NCI-H524 treated with DMSO at 0.1 percent for 48 hours (cell line): ENCODE measurements at places on chromosomes 3 and 15.

GRCh38 chr3:50251220-50251619 is 15.2 kb downstream of the GNAI2 start:
- no peak for DNase-seq

- peak; percentile 92 for DNase-seq
Measured at GRCh38 chr15:70343961-70344621, 246.4 kb upstream of the TLE3 start.

DNA sequence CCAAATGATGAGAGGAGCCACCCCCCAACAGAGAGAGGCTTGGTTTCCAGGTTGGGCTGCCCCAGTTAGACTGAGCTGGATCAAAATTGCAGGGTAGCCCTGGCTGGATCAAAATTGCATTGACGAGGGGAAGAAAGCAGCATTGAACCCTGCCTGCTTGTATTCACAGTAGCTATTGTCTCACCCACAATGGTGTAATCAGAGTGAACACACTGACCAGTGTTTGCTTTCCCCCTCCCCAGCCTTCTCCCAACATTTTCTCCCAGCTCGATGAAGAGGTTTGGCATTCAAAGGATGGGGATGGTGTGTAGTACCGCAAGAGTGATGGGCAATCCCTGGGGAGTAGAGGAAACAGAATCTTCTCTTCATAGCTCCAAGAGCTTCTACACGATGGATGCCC is 223.8 kb downstream of the ADAMTS9 start:
- DNase-seq, result no peak

GRCh38 chr15:52193791-52194190 is 2.6 kb upstream of the GNB5 start:
- DNase-seq, result no peak

- DNase-seq, result no peak
Measured at GRCh38 chr3:186705882-186706780, 11.0 kb upstream of the KNG1 start.

GRCh38 chr3:185308126-185308754 is 54.4 kb upstream of the EHHADH start:
- DNase-seq, result no peak

DNA sequence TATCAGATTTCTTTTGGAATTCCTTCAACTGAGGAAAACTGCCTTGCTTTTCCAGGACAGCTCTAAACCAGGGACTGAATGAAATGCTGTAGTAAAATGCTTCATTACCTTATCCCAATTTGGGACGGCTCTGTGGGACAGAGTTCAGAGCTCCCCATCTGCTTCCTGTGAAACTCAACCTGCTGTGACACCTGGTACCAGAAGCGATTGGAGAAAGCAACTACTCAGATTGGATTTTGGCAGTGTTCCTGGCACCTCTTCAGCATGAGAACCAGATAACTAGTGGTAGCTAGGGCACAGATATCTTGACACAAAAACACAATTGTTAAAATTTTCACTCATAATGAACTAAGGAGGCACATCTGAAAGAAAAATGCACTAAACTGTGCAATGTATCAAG is 539.1 kb downstream of the SI start:
- DNase-seq, result peak; percentile 93

GRCh38 chr15:70034596-70034995 is 63.1 kb downstream of the TLE3 start:
- peak; percentile 41 for DNase-seq

- no peak for DNase-seq
Measured at GRCh38 chr15:68503791-68504680, 72.1 kb upstream of the ITGA11 start.

DNA sequence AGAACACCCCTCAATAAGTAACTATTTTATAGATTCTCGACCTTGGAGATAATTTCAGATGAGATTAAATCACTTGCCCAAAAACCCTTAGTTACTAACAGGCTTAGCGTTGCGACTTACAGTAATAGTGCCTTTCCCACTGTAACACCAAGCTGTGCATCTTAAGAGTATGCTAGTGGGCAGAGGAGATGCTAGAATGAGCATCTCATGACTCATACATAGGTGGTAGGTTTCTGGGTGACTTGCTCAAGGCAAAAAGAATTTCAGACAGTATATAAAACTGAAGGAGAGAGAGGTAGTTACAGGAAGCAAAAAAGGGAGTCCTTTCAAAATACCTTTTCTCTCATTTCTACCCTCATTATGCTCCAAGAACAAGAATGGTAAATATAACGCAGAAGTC is 3.9 kb downstream of the KATNBL1 start:
- no peak for DNase-seq

DNA sequence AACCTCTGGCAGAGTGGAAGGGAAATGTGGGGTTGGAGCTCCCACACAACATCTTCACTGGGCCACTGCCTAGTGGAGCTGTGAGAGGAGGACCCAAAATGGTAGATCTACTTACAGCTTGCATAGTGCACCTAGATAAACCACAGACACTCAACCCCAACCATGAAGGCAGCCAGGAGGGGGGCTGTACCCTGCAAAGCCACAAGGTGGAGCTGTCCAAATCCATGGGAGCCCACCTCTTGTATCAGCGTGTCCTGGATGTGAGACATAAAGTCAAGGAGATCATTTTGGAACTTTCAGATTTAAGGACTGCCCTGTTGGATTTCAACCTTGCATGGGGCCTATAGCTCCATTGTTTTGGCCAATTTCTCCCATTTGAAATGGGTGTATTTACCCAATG is 20.9 kb downstream of the TP63 start:
- no peak for DNase-seq

DNA sequence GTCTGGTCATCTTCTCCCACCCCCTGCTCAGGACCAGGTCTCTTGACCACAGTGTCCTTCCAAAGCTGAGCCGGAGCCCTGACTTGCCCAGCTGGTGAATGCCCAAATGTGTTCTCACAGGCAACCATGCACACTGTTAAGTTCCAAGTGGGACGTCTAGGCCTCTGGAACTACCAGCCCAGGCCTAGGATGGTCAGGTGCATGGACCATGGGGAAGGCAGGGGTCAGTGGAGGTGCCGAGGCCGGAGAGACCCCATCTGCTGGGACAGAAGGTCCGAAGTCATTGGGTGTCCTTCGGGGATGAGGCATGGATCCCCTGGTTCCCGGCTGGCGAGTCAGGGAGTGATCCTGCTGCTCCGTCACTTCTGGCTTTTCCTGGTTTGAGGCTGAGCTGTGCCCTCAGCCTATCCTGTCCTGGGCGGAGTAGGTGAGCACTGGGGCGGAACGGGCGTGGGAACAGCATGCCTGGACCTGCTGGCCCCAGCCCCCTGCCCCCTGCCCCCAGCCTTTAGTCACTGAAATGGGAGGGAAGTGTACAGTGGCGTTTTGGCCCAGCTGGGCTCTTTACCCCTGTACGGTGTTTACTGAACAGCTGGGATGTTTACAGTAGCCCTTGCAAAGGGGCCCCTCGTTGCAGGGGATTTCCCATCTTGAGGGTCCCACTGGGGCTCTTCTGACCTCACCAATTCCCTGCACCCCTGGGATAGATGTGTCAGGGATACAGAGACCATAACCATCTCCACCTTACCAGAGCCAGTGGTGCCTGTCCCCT is 12.1 kb downstream of the SEMA3F start:
- DNase-seq, result no peak
